ENCODE measurements at places on chromosomes 3 and 15. TPM values are rescaled to one million over a fixed set of nuclear protein-coding genes. Genes with fewer than 3 reads are reported as not detected.

GRCh38 chr15:67396114-67396513 lies 124.8 kb upstream of the C15orf61 start:
- no peak for DNase-seq

GRCh38 chr3:124570232-124570631 lies 160.0 kb upstream of the UMPS start:
- no peak for DNase-seq

DNA sequence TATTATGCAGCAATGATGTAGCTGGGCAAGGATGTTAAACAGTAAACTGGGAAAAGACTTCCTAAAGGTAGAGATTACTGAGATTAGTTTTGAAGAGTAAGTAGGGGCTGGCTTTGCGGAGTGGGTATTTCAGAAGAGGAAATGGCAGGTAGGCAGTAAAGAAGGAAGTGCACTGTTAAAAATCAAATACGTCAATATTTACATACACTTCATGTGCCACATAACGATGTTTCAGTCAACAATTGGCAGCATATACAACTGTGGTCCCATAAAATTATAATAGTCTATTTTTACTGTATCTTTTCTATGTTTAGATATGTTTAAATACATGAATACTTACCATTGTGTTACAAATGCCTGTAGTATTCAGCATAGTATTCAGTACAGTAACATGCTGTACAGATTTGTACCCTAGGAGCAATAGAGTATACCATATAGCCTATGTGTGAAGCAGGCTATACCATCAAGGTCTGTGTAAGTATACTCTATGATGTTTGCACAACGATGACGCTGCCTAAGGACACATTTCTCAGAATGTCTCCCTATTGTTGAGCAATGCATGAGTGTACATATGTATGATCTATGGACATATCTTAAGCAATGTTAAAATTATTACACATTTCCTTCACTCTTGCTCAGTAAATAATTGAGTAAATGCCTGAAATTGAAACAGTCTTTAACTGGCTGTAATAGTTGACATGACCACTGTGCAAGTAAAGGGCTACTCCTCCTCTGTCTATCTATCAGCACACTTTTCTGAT lies 196.7 kb downstream of the ISL2 start:
- no peak for DNase-seq

Gene WWTR1
- 73.5 TPM for total RNA-seq

Measured in PC-9 (cell line).